Stimulated activated CD8-positive, alpha-beta memory T cell treated with anti-CD3 and anti-CD28 coated beads, Interleukin-4, amount 100 ng/mL, for 1 hour (primary cell): ENCODE measurements at places on chromosomes 11 and 22.

DNA sequence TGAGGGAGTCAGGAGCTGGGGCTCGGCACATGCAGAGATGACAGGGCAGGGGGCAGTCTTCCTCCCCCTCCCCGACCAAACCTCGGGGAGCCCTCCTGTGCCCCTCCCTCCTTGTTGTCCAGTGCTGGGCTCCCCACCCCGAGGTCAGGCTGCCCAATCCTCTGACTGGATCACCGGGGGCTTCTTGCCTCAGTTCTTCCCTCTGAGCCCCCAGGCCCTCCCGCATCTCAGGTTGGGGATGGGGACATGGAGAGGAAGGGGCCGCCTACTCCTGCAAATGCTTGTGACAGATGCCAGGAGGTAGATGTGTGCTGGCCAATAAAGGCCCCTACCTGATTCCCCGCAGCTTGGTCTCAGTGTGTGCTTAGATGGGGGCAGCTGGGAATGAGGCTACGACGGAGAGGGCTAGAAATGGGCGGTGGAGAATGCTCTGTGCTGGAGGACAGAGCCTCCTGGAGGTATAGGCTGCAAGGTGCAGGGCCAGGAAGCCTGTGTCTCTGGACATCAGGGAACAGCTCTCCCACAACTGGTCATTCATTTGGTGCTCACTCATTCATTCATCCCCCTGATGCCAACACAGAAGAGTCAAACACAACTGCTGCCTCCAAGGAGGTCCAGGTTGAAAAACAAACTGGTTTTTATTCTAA, 8.4 kb downstream of the RHBDD3 start:
- DNase-seq, result no peak

DNA sequence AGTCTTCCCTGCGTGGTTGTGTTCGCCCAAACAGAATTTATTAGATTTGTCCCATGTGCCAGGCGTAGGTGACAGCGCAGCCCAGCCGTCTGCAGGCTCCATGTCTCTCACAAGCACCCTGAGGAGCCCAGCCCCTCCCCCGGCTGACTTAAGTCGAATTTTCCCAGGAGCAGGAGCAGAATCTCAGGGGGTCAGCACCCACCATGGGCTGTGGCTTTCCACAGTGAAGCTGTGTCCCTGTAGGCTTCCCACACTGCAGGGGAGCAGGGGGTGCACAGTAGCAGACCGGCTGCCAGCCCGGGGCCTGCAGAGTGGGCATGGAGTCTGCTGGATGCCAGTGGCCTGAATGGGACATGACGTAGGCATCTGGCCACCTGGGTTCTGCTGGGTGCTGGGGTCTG, 16.0 kb downstream of the PARVG start:
- no peak for DNase-seq

DNA sequence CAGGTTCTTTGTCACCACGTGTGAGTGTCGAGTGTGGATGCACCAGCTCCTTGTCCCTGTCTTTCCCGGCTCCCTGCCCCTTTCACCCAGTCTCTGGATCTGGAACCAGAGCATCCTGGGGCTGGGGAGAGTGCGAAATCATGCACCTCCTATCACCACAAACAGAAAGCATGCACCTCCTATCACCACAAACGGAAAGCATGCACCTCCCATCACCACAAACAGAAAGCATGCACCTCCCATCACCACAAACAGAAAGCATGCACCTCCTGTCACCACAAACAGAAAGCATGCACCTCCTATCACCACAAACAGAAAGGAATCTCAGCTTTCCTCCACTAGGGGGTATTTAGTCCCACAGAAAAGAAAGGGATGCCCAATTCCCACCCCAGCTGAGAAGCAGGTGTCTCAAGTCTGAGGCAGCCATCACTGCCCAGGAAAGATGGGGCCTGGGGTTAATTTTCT, 5.9 kb upstream of the GLB1L3 start:
- DNase-seq, result no peak

DNA sequence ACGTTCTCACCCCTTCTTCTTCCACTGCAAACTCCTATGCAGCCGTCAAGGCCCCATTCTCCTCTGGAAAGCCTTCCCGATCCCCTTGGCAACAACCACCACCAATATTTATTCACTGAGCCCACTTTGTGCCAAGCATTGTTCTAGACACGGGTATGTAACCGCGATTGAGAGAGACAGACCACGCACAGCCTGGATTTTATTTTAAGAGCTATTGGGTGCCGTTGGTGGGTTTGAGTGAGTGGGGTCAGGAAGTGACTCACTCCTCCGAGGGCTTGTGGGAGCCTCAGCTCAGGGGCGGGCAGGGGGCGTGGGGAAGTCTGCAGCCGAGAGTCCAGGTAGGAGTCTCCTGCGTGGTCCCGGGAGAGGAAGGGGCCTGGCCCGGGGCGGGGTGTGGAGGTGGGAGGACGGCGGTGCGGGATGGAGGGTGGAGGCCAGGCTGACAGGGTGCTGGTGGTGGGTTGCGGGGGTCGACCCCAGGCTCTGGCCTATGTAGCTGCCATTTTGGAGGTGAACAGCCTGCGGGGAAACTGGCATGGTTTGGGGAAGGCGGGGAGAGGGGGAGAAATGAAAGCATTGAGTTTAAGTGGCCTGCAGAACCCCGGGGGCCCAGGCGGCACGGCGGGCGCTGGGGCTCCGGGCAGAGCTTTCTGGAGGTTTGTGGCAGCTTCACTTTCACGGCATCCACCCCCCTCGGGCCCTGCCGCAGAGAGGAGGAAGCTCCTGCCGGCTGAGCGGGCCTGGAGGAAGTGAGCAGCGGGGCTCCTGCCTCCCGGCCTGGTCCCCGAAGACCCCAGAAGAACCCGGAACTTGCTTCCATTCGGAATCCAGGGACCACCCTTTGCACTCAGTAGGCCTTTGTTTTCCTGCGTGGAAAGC, 547 bp downstream of the PARVG start:
- peak; percentile 24 for DNase-seq

DNA sequence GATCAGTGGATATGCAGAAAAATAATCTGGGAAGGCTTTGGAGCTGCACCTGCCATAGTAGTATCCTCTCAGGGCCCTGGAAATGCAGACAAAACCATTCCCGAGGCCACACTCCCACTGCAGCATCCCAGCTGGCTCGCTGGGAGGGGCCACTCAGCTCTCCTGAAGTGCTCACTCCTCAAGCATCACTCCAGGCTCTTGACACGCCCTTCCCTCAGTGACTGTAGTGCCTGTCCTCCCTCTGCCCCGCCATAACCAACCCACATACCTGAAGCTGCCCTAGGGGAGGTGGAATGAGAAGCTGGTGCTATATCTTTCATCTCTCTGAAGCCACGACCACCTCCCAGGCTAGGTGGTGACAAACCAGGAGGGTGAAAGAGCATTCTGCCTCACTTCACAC, 4.8 kb downstream of the DSCAML1 start:
- no peak for DNase-seq

GRCh38 chr11:133234883-133235282, 297.4 kb downstream of the OPCML start:
- no peak for DNase-seq

DNA sequence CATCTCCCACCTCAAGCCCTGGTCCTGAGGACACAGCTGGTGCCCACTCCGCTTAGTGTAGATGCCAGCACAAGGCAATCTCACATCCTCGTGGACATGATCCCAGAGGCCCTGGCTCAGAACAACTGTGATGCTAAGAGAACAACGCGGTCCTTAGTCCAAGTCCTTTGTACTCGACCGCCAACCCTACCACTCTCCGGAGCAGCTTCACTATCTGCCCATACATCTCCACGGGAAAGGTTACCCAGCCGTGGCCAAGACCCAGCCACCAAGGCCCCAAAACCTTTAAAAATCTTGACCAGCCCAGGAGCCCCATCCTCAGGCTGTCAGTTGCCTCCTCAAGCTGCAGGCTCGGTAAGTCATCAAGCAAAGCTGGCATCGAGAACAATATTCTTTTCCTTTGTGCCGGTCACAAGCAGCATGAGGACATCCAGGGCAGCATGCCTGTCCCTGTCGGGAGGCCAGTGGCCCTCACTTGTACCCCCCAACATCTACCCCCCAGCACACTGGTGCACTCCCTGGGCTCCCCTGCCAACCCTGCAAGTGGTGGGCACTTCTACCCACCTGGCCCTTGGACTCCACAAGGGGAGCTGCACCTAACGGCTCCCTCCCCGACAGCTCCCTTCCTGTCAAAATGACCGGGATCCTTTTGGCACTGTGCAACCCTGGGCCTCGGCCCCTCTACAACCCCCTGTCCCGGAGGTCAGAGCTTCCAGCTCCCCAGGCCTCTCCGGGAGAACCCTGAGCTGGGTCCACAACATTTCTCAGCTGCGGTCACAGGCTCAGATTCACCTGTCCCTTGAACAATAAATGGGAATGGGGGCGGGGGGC, 2.5 kb downstream of the OSBPL5 start:
- no peak for DNase-seq

GRCh38 chr11:95565724-95566141, 223.8 kb downstream of the FAM76B start:
- DNase-seq, result no peak

- no peak for DNase-seq
Observed at GRCh38 chr11:1073261-1073724, 1.4 kb upstream of the MUC2 start.

- no peak for DNase-seq
Observed at GRCh38 chr11:131629925-131630540, 259.6 kb downstream of the NTM start.

DNA sequence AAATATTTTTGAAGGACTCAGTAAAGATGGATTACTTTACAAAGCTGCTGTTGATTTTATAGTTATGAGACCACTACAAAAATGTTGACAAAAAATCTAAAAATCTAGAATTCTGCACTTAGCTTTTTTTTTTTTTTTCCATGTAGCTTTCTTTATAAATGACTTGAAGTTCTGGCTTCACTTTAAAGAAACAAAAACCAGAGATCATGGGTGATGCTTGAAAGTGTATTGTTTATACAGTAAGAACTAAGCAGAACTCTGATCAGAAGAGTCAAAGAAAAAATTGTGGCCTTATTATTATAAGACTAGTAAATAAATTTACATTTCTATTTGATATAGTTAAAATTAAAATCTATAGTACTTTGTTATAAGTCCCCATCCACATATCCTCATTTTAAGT, 301.7 kb downstream of the BLID start:
- no peak for DNase-seq

DNA sequence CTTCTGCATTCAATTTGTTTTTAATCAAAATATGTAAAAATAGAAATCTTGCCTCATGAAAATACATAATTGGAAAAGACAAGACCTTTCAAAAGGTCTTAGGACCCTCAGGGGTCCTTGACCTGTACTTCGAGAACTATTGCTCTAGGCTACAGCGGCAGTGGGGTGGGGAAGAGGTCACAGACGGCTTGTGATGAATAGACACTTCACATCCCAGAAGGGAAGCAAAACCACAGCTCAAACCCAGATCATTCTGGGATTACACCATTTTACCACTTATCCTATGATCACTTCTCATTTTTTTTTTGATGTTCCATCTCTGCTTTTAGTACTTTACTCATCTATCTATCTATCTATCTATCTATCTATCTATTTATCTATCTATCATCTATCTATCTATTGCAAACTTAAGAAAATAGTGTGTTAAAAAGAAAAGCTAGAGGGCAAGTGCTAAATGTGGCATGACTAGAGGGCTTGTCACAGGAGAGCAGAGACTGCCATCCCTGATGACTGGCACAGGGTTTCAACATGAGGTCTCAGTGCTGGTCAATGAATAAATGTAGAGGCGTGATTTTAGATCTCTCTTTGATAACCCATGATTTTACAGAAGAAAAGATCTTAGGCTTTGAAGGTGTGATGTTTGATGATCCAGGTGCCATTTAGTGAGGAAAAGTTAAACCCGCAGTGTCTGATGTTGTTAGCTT, 37.1 kb downstream of the RNF141 start:
- DNase-seq, result no peak
